ENCODE measurements at places on chromosomes 1 and 21.
A peak's percentile ranks its signal among the peaks of the same experiment; 100 is the strongest.

GRCh38 chr21:28391938-28392849 lies 600.5 kb downstream of the LTN1 start:
- no peak for DNase-seq

GRCh38 chr1:48043622-48044021 lies 46.4 kb upstream of the TRABD2B start:
- no peak for DNase-seq

DNA sequence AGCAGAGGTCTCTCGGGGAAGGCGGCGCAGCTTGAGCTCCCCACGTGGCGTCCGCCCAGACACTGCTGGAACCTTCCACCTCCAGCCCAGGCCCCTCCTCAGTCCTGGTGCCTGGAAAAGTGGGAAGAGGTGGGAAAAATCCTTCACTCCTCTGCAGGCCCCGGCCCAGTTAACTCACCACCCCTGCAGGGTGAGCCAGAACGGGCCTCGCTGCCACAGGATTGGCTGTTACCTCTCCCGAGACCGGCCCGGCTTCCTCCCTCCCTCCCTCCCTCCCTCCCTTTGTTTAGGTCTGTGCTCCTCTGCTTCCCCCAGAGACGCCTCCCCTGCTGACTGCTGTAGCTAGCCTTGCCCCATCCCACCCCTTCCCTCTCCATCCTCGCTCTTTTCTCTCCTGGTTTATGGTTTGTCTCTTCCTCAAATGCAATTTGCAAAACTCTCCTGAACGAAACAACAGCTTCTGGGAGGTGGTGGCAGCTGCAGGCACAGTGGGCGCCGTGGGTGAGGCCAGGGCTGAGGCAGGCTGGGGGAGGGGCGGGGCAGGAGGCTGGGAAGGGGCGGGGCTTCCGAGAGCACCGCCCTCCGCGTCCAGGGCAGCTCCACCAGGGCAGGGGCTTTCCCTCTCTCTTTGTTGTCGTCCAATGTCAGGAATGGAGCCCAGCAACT lies 6.5 kb downstream of the CAPN9 start:
- peak; percentile 36 for DNase-seq

DNA sequence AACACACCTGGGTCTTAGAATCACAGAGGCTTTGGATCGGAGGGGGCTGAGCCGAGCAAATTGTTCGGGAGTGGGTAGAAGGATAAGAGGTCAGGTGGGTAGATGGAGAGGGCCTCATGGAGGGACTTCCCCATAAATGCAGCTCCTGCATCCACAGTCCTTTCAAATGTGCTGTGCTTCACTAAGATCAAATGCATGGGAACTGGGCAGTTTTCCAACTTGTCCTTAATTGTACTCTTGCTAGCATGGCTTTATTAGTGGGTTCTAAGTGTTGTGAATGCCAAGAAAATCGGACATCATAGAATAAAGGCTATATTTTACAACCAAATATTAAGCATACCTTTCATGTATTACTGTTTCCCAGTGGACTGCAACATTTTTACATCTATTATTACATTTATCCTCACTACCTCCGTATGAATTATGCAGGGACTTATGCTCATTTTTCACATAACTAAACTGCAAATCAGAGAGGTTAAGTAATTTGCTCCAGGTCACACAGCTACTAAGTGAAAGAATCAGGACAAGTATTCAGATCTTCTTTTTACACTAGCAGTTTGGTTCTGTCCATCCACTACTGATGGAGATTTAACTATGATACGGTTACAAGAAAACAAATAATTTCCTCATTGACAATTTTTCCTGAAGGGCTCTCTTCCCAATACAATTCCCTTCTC lies 174.5 kb upstream of the RUNX1 start:
- no peak for DNase-seq

GRCh38 chr1:31541194-31541593 lies 35.1 kb upstream of the TINAGL1 start:
- no peak for DNase-seq

- DNase-seq = no peak
Observed at GRCh38 chr1:81517987-81518386, 282.7 kb upstream of the ADGRL2 start.

- no peak for DNase-seq
Observed at GRCh38 chr1:19262047-19262446, 10.4 kb downstream of the MRTO4 start.

DNA sequence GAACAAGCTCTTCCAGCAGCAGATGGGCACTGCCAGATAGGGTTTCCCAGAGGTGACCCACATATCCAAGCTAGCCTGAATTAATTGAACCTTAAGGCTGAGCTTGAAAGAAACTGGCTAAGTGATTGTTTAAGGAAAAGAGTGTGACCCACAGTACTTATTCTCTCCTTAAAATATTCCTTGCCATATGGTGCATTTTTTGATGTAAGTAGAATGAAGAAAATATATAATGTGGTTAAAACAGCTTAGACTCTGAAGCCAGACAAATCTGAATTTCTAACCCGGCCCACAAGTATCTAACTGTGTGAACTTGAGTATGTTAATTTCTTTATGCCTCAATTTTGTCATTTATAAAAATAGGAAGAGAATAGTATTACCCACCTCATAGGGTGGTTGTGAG lies 4.9 kb downstream of the PPP1R8 start:
- DNase-seq = no peak

DNA sequence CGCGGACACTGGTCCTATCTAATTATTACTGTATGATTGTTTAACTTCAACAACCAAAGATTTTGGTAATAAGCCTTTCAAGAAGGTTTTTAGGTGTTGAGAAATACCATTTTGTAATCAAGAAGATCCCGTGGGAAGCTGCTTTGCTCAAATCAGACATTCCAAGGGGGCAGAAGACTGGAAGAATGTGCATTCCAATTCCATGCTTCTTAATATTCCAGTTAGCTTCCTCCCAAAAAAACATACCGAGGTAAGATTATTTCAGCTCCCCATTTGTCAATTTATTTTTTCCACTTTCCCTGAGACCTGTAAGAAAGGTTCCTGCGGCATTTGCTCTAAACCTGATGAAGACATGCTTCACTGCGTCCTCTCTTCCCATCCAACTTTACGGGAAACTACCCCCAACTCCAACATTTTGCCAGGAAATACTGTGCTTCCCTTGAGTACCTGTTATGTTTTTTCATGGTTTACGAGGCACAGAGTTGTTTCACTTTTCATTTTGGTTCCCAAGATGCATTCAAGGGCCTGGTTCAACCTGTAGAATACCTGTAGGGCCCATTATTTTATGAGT lies 4.1 kb downstream of the CNN3 start:
- no peak for DNase-seq

- no peak for DNase-seq
Observed at GRCh38 chr1:27049607-27050006, 37.0 kb upstream of the TENT5B start.

GRCh38 chr1:11746795-11747487 lies 11.0 kb downstream of the AGTRAP start:
- no peak for DNase-seq

DNA sequence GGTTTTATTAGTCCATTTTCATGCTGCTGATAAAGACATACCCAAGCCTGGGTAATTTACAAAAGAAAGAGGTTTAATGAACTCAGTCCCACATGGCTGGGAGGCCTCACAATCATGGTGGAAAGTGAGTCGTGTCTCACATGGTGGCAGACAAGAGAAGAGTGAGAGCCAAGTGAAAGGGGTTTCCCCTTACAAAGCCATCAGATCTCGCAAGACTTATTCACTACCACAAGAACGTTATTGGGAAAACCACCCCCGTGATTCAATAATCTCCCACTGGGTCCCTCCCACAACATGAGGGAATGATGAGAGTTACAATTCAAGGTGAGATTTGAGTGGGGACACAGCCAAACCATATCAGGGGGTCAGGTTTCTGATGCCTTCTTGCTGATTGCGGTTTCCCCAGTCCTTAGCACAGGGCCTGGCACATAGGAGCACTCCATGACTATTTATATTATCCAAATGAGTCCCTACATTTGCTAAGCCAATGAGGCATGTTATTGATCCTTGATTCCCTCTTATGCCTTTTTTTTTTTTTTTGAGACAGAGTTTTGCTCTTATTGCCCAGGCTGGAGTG lies 35.3 kb upstream of the PAXBP1 start:
- DNase-seq = peak; percentile 39

DNA sequence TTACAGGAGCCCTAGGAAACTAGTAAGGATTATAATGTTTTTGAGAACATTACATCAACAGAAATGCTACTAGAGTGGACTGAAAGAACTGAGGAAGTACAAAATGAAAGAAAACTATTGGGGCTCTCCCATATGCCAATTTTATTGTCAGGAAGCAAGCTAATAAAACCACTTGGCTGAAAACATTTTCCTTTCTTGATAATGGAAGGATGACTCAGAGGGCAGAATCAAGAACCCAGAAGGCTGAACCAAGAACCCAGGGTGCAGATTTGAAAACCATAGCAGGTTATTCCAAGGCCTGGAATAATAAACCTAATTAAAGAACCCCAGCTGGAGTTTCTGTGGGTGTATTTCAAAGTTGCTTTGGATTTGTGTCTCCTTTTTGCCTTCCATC lies 70.7 kb downstream of the RPE65 start:
- DNase-seq = no peak

DNA sequence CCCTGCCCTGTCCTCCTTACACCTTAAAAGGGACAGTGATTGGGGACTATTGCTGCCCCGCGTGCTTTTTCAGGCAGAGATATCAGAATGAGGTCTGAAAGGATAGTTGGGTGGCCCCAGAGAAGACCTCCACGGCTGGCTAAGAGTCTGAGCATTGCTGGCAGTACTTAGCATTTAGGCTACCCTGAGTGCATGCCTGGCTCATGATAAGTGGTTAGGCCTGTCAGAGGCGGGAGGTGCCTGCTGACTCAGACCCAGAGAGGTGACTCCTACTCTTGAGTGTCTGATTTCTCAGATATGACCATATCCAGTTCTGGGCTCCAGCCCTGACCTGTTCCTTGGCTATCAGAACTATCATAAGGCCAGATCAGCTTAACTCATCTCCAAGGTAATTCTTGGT lies 213.7 kb downstream of the PBX1 start:
- DNase-seq = peak; percentile 36

DNA sequence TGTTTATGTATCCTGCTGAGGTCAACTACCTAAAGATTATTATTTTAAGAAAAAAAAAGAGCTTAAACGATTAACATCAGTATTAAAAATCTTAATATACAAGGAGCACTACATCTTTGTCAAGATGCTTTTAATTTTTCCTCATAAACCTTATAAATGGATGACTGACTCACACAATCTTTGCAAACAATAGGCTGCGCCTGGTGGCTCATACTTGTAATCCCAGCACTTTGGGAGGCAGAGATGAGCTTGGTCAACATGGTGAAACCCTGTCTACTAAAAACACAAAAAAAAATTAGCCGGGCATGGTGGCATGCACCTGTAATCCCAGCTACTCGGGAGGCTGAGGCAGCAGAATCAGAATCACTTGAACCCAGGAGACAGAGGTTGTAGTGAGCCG lies 1.7 kb downstream of the KHDC4 start:
- DNase-seq = no peak

- no peak for DNase-seq
Observed at GRCh38 chr1:178609015-178609414, 96.1 kb downstream of the TEX35 start.

DNA sequence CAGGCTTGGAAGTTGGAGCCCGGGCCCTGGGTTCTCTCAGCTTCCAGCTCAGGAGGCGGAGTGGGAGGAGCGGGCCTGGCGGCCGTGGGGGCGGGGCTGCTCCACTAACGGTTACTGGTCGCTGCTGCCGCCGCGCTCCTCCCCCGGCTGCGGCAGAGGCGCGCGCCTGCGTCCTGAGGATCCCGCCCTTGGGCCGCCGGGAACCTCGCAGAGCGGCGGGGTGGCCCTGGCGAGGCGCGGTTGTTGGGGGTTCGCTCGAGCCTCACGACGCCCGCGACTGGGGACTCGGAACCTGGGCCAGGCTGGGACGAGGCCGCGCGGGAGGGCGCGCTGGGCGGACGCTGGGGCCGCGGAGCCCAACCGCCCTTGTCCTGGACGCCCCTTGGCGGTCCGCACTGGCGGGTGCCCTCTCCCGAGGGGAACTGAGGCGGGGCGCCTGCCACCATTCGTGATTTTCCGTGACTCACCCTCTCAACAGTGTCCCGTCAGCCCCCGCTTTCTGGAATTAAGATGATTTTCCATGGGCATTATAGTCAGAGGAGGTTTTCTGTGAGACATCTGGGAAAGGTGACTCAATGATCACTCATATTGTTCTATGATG lies 34.1 kb downstream of the OR2G3 start:
- peak; percentile 7 for DNase-seq

DNA sequence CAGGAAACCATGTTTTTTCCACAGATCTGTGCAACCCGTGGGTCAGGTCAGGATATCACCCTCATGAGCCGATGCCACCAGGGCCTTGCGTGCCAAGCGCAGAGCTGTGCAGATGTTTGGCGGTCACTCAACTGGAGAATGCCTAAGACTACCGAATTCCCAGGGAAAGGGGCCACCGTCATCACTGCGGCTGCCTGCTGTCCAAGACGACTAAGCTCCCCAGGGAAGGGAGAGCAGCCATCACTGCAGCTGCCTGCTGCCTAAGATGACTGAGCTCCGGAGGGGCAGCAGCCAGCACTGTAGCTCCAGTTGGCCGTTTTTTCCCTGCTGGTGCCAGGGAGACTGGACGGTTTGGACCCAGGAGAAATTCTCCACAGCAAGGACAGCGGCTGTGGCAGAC lies 31.1 kb downstream of the AKT3 start:
- DNase-seq = no peak

- no peak for DNase-seq
Observed at GRCh38 chr21:42357307-42357706, 6.5 kb upstream of the TFF2 start.
